RKO (cell line): ENCODE measurements at places on chromosomes 3 and 15.

DNA sequence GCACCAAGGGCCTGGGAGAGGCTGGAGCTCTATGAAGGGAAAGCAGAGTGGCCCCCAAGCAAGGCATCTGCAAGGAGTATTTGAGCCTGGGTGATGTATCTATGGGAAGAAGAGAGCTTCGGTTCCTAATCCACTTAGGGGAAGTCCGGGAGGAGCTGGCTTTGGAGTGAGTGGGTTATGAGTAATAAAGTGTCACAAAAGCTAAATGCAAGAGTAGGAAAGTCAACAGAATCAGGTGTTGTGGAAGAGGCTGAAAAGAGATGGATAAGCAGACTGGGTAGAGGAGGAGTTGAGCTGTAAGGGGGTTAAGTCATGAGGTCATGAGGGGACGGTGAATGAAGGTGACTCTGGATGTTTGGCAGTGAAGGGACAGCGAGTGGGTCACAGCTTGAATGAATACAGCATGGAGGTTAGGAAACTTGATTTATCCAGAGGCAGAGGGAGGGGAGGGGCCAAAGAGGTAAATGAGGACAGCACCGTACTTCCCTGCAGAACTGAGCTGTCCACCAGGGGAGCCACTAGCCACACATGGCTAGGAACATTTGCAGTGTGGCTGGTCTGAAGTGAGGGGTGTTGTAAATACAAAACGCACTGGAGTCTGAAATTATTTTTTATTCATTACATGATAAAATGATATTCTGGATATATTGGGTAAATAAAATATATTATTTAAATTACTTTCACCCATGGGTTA is 83.3 kb downstream of the ADCY5 start:
- peak; percentile 37 for DNase-seq

DNA sequence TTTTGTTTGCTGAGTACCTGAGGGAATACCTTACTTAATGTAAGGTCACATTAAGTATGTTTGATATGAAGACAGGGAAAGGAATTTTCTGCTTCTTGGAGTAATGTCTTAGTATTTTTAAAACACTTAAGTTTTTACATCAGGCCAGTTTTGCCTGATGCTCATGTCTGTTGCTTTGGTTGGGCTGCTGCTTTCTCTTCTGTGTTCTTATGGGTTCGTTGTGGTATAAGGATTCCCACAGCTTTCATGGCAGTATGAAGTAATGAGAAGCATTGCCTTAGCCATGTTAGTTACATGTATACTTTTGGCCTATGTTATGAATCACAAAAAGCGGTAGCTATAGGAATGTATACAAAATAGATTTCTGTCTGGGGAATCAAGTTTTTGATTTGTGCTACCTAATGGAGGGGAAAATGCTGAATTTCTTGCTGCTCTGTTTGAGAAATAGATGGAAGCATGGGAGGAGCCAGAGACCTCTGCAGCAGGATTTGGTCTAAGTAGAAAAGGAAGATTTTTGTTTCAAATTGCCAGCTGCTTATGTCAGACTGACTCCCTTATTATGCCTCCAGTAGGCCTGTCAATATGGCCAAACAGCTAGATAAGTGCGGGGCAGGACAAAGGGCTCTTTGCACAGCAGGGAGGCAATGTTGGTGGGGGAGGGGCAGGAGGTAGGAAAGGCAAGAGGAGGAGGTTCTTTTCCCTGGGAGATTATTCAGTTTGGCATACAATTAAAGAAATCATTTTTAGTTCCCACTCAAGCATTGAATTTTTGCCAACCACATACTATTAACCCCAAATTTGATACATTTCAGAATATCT is 5.2 kb downstream of the SETD5 start:
- DNase-seq, result no peak

DNA sequence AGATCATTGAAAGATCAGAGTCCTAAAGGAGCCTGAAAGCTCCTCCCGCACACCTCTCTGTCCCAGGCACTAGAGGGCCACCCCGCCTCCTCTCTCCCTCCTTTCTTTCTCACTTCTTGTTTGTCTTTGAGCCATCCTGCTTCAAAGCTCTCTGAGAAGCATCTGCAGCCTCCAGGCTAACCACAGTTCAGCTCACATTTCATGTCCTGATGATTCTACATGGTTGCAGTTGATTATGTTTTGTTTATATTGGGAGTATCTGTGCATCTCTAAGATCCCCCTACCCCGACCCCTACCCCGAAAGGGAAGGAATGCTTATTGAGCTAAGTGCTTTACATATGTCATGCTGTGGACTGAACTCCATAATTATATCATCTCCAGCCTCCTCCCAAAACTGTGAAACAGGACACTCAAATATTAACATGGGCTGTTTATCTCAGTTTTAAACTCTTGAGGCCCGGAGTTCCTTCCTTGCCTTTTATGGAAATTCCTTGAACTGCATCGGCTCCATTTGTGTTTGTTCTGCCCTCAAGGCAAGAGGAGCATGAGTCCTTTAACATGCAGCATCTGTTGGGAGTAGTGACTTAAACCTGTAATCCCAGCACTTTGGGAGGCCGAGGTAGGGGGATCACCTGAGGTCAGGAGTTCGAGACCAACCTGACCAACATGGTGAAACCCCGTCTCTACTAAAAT is 30.9 kb downstream of the MGLL start:
- peak; percentile 19 for DNase-seq

GRCh38 chr3:139202959-139203349 is 140.9 kb upstream of the MRPS22 start:
- DNase-seq, result no peak

DNA sequence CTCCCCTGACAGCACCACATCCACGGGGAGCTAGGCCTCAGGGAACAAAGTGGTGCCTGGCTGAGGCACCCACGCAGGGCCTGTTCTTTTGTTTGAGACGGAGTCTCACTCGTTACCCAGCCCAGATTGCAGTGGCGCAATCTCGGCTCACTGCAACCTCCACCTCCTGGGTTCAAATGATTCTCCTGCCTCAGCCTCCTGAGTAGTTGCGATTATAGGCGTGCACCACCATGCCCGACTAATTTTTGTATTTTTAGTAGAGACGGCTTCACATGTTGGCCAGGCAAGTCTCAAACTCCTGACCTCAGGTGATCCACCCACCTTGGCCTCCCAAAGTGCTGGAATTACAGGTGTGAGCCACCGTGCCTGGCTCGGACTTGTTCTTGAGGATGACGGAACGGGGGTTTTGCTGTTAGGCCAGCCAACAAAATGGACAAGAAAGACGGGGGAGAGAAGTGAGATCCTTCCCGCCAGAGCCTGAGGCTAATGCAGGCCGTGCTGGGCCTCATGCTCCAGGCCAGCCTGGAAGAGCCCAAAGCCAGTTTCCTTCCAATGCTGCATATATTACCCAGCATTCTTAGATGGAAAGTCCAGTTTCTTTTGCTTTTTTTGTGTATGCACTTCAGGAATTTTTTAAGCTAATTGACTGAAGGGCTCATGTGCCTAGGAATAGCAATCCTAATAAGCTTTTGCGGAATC is 28.1 kb upstream of the FURIN start:
- DNase-seq, result no peak

DNA sequence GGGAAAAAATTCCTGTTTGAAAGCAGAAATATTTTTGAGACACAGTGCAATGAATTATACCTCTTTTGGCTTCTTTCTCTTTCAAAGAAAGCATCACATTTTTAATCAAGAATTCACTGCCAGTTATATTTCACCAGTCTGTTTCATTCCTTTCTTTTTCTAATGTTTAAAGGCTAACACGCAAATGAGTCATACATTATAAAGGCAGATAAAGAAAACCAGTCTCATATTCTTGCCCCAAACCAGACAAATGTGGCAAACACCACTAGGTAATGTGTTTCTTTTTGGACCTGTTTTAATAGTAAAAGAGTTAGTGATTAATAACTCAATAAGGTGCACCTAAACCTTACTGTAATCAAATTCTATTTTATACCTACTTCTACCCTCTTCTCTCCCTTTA is 83.8 kb downstream of the PLOD2 start:
- no peak for DNase-seq

GRCh38 chr15:58555162-58556027 is 123.6 kb downstream of the LIPC start:
- DNase-seq, result no peak

GRCh38 chr3:76900596-76900995 is 139.3 kb upstream of the ROBO2 start:
- DNase-seq, result no peak

GRCh38 chr3:66035763-66036477 is 2.8 kb downstream of the MAGI1 start:
- no peak for DNase-seq

DNA sequence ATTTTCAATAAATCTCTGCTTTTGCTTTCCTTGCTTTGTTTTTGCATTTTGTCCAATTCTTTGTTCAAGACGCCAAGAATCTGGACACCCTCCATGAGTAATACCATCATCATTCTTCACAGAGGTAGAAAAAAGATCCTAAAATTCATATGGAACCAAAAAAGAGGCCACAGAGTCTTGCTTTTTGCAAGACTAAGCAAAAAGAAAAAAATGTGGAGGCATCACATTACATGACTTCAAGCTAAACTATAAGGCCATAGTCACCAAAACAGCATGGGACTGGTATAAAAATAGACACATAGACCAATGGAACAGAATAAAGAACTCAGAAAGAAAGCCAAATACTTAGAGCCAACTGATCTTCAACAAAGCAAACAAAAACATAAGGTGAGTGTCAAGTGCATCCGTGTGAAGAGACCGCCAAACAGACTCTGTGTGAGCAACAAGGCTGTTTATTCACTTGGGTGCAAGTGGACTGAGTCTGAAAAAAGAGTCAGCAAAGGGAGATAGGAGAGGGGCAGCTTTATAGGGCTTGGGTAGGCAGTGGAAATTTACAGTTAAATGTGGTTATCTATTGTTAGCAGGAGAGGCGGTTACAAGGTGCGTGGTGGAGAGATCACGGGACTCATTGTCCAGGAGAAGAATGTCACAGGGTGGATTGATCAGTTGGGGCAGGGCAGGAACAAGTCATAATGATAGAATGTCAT is 10.9 kb downstream of the STRIT1 start:
- no peak for DNase-seq

- peak; percentile 45 for DNase-seq
These were observed 781 bp downstream of the TRNT1 start for GRCh38 chr3:3127432-3128010.

DNA sequence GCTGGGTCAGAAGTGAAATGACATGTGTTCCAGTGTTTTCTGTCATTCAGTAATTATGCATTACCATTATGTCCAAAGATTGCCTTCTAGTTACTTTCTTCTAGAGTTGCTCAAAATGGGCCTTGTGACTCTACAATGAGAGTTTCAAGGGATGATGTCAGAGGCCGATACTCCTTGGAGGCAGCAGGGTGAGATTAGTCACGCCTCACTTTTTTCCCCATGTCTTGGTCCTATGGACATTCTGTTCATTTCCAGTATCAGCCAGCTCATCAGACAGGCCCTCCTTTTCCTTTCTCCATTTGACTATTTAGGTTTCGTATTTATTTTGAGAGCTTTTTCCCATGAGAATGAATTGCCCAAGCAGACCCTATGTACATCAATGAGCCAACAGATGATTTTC is 17.5 kb downstream of the VGLL3 start:
- DNase-seq, result peak; percentile 63

GRCh38 chr3:66722675-66723074 is 221.9 kb upstream of the LRIG1 start:
- peak; percentile 5 for DNase-seq

DNA sequence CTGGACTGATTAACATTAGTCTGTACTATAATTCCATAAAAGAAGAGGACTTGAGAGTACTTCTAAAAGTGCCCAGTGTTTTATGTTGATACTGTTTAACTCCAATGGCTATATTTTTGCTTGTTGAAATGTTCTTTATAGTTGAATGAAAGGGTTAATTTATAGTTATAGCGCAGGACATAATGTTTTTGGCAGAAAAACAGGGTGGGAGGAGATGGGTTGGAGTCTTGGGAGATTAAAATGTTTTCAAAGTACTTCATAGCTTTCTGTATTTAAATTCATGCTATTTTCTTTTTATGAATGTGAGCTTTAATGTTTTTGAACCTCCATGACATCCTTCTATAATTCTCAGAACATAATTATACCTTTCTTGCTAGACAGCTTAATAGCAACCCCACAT is 108.2 kb downstream of the CNTN3 start:
- DNase-seq, result no peak
